ENCODE measurements at places on chromosomes 1 and 21. TPM values are rescaled to one million over a fixed set of nuclear protein-coding genes. Genes with fewer than 3 reads are reported as not detected.

DNA sequence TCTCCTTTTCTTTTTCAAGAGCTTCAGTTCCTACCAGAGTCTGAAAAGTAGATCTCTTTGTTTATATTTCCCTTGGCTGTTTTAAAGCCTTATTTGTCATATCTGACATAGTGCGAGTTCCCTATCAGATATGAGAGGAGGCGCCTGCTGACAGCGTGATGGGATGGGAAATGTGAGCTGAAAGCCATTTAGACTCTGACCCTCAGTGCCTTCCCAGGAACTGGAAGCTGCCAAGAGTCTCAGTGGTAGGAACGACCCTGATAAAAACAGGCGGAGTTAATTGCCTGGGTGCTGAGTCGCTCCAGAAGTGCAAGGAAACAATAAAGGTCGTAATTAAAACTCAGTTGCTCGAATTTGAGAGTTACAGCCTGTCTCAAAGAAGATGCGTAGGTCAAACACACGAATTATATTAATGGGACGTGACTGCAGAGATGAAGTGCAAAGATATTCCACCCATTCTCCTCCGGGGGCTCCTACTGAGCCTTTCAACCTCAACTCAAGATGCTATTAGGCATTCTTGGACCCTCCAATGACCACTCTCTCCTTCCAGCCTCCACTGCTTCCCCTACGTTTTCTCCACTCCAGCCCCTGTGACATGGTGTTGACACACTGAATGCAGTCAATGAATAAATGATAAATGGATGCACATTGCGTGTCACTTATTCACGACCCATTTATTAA, 84.6 kb downstream of the KAZN start:
- no peak for DNase-seq
- no peaks in the 10 kb centered on the region for H3K27me3 ChIP-seq
- H3K36me3 ChIP-seq, result no peaks in the 10 kb centered on the region
- H3K4me3 ChIP-seq, result no peak overlapping the region
- no peaks in the 10 kb centered on the region for H3K4me1 ChIP-seq

- H3K27ac ChIP-seq, result no peak overlapping the region
- no peaks in the 10 kb centered on the region for H3K36me3 ChIP-seq
These were observed 653.9 kb upstream of the USP24 start for GRCh38 chr1:55869065-55869464.

DNA sequence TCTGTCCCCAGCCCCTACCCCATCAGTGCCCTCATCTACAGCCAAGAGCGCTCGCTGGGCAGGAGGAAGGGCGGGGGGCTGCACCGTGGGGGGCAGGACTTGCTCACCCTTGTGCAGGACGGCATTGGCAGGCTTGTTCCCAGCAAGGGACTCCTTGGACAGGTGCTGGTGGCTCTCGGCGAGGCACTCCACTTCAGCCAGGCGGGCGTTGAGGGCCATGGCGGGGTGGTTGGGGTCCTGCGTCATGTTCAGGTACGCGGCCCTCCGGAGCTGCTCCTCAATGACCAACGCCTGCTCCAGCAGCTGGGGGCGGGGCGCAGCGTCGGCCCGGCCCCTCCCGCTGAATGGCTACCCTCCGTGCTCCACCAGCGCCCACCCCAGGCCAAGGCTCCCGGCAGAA, 64.0 kb downstream of the KCNAB2 start:
- H3K36me3 ChIP-seq, result no peaks in the 10 kb centered on the region
- H3K27me3 ChIP-seq, result no peaks in the 10 kb centered on the region
- H3K27ac ChIP-seq, result no peak overlapping the region
- no peak for DNase-seq

GRCh38 chr1:216095400-216095799, 327.8 kb downstream of the USH2A start:
- H3K27me3 ChIP-seq, result no peaks in the 10 kb centered on the region
- DNase-seq, result no peak
- H3K36me3 ChIP-seq, result no peaks in the 10 kb centered on the region
- no peaks in the 10 kb centered on the region for H3K4me1 ChIP-seq
- H3K27ac ChIP-seq, result no peak overlapping the region
- H3K4me3 ChIP-seq, result no peak overlapping the region

DNA sequence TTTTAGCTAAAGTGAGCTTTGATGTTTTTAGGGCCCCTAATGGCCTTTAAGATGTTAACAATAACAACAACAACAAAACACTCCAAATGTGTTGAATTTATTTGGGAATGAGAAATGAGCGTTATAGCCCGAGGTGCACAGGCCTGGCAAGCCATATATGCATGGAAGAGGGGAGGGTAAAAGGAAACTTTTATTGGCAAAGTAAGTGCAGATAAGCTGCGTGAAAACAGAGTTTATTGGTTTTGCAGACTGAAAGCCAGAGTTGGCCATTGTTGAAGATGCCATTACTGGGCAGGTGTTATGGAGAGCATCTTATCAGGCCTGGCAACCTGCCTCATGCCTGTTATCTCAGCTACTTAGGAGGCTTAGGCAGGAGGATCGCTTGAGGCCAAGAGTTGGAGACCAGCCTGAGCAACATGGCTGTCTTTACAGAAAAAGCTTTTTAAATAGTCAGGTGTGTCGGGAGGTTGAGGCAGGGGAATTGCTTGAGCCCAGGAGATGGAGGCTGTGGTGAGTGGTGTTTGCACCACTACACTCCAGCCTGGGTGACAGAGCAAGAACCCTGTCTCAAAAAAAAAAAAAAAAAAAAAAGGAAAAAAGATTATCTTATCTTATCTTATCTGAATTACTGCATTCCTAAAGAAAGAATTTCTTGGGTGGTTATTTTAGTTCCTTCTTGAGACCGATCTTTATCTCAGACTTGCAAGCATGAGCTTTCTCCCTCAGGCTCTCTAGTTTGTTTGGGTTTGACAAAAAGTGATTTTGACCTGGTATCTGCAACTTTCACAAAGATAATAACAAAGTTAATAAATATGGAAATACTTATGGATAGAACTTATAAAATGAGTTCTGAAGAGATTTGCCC, 1.7 kb downstream of the PATJ start:
- no peaks in the 10 kb centered on the region for H3K36me3 ChIP-seq
- H3K4me3 ChIP-seq, result peak overlapping the region; percentile 79
- no peaks in the 10 kb centered on the region for H3K27me3 ChIP-seq
- H3K4me1 ChIP-seq, result no peaks in the 10 kb centered on the region
- H3K27ac ChIP-seq, result peak overlapping the region; percentile 97

SLAMF9 gene
- total RNA-seq, result not detected

RAB3B gene
- total RNA-seq, result not detected

TMEM52 gene
- total RNA-seq, result not detected

GSTM5 gene
- total RNA-seq, result 23.3 TPM

DNA sequence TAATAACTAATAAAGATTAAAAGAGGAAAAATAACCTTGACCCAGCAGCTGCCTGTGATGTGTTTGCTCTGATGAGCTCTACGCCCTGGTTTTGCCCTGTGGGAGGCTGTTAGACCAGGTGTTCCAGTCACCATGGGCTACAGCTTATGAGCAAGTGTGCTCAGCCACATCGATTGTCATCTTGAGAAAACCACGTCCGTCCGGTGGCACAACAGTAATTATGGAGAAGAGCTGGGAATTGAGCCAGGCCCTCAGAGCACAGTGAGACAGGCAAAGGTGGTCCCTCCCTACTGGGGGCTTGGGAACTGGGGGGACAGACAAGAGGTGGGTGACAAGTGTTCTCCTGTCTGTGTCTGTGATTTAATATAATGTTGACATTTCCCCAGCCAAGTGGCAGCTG, 420.5 kb downstream of the MATN1 start:
- H3K4me3 ChIP-seq, result no peak overlapping the region
- H3K36me3 ChIP-seq, result no peaks in the 10 kb centered on the region
- H3K27me3 ChIP-seq, result no peaks in the 10 kb centered on the region
- H3K4me1 ChIP-seq, result no peaks in the 10 kb centered on the region

PLA2G2C gene
- not detected for total RNA-seq

- no peaks in the 10 kb centered on the region for H3K4me1 ChIP-seq
- no peak for DNase-seq
- H3K27ac ChIP-seq, result no peak overlapping the region
- H3K4me3 ChIP-seq, result no peak overlapping the region
These were observed 8.9 kb downstream of the TRIM33 start for GRCh38 chr1:114502080-114502479.
